GM12892 (cell line): ENCODE measurements at places on chromosomes 1 and 21.

- DNase-seq: no peak
Measured at GRCh38 chr1:223721658-223722607, 9.6 kb downstream of the CAPN2 start.

GRCh38 chr21:46027851-46028493 lies 46.4 kb downstream of the COL6A1 start:
- DNase-seq: no peak

DNA sequence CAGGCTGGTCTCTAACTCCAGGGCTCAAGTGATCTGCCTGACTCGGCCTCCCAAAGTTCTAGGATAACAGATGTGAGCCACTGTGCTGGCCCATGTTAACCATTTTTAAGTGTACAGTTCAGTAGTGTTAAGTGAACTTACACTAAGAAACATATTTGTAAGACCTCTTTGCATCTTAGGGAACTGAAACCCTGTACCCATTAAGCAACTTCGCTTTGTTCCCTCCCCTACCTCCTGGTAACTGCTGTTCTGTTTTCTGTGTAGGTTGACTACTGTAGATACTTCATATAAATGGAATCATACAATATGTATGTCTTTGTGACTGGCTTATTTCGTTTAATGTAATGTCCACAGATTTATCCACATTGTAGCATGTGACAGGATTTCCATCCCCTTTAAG lies 11.0 kb downstream of the NUDC start:
- no peak for DNase-seq

DNA sequence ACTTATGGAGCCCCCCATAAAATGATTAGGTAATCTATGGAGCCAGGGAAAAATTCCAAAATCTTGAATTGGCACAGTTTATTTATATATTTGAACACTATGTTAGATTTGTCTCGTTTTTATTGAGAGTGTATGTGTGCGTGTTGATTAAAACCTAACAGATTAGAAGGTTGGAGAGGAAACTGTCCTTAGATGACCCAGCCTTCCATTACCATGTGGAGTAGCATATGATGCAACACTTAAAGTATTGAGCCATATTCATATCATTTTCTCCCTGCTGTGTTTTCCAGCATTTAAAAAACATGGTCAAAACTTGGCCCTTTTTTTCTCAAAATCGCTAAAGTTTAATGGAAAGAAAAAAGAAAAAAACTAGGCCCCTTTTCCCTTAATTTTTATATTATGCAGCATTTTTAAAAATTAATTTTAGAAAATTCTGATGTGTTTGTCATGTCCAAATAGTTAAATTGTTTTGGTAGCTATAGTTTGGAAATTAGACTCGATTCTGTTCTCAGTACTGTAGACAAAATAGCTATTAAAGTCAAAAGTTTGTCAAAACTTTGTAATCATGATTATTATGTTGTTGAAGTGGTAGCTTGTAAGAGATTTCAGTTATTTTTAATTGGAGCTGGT lies 2.3 kb downstream of the LRRC8D start:
- no peak for DNase-seq

- no peak for DNase-seq
Measured at GRCh38 chr1:81129366-81129765, 671.4 kb upstream of the ADGRL2 start.

GRCh38 chr1:228228601-228229074 lies 20.8 kb downstream of the OBSCN start:
- no peak for DNase-seq
